ENCODE measurements at places on chromosomes 3 and 15.
A peak's percentile ranks its signal among the peaks of the same experiment; 100 is the strongest.

GRCh38 chr15:100663086-100663914 is 60.9 kb downstream of the ASB7 start:
- DNase-seq: no peak

- no peak for DNase-seq
These were observed 26.0 kb upstream of the THBS1 start for GRCh38 chr15:39554746-39555387.

DNA sequence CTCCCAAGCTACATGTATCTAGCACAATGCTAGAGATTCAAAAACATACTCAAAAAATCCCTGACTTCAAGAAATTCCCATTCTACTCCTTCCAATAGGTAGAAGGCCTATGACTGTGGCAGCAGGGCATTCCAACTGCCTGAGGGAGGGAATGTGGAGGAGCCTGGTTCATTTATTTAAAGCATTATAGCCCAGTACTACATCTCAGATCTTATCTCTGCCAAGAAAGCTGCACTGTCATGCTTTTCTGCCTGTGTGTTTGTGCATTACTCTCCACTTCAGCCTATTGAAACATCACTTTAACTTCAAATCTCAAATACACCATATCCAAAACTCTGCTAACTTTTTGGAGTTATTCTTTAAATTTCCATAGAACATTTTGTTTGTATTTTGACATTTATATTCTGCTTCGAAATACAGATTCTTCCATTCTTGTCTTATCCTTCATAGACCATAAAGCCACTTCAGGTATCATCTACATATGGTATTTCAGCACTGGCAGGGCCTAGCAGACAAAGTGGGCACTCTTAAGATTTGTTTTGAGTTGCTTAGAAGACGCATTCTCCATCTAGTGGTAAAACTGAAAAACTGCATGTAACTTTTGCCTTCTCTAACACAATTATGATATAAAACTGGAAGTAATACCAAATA is 59.1 kb upstream of the NEDD4 start:
- DNase-seq: peak; percentile 9

- DNase-seq: no peak
These were observed 89.7 kb upstream of the GBE1 start for GRCh38 chr3:81851176-81851575.

DNA sequence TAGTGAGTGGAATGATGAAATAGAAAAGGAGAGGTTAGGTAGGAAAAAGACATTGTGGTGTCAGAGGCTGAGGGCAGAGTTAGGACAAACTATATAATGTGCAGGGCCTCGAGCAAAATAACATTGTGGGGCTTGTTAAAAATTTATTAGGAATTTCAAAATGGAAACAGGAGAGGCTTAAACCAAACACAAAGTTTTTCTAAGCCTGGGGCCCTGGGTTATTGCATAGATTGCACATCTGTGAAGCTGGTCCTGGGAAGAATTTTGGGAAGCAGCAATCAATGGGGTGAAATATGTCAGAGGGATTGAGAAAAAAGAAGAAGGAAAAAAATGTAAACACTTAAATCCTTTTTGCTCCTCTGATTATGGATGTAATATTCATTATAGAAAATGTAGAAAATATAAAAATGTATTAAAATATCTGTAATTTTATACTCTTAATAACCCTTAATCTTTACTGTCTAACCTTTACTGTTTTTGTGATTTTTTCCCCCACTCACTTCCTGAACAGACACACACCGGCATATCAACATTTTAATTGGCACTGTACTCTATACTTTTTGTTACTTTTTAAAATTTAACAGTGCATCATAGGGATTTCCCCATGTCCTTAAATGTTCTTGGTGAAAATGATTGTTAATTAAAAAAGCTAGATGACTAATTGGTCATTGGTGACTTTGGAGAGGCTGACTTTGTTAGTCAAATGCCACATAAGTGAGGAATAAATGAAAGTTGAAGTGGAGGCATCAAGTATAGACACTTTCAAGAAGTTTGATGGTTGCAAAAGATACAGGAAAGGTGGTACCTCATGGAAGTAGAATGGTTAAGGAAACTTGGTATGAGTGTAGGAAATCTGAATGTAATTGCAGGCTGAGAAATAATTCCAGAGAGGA is 183.4 kb downstream of the NFKBIZ start:
- DNase-seq: no peak

- no peak for DNase-seq
These were observed 122.3 kb downstream of the CHRNA7 start for GRCh38 chr15:32152574-32152973.

GRCh38 chr3:15387735-15388134 is 39.6 kb downstream of the METTL6 start:
- no peak for DNase-seq

DNA sequence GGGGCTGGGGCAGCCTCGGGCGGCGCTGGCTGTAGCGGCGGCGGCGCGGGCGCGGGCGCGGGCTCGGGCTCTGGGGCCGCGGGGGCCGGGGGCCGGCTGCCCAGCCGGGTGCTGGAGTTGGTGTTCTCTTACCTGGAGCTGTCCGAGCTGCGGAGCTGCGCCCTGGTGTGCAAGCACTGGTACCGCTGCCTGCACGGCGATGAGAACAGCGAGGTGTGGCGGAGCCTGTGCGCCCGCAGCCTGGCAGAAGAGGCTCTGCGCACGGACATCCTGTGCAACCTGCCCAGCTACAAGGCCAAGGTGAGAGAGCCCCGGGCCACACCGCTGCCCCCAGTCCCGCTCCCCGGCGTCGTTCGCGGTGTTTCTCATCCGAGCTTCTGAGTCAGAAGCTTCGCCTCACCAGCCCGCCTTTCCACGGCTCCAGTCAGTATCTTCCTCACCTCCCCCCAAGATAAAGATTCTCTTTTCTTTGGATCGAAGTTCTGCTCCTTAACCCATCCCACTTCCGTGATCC is 600 bp downstream of the FBXO45 start:
- no peak for DNase-seq

- DNase-seq: no peak
These were observed 91.5 kb downstream of the DLG1 start for GRCh38 chr3:197206913-197207312.

DNA sequence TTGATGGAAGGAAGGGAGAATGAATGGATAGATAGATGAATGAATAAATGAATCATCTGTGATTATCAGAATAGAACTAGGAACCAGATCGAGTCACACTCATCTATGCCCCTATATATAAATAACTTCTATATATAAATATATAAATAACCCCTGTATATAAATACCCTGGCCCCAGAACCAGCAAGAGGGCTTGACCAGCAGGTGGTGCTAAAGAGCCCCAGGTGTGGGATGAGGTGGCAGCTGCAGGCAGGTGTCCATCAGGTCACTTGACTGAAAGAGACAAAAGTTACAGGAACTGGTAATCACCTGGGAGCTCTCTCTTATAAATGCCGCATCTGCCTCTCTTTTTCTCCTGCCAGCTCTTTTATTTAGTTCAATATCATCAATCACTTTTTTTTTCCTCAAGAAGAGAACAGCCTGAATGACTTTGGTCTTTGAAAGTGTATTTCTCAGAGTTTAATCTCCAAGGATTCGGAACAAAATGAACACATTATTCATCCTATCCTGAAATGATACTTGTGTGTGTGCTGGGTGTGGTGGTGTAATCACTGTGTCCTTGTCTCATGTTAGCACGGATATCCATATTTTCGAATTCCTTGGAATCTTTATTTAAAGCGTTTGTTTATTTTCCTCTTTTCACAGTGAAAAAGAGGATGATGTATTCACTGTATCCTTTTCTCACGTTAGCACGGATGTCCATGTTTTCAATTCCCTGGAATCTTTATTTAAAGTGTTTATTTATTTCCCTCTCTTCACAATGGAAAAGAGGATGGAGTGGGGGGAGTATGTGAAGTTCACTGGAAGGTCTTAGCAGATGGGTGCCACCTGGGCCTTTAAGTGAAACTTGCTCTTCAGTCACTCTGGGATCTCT is 35.4 kb upstream of the ATG7 start:
- no peak for DNase-seq

- DNase-seq: peak; percentile 44
These were observed 1.8 kb downstream of the HES1 start for GRCh38 chr3:194137506-194138474.

- no peak for DNase-seq
These were observed 160.7 kb downstream of the STAC start for GRCh38 chr3:36540888-36541518.

GRCh38 chr15:64029110-64029509 is 17.2 kb downstream of the DAPK2 start:
- no peak for DNase-seq

- no peak for DNase-seq
These were observed 143.4 kb upstream of the BCL6 start for GRCh38 chr3:187888701-187889100.

DNA sequence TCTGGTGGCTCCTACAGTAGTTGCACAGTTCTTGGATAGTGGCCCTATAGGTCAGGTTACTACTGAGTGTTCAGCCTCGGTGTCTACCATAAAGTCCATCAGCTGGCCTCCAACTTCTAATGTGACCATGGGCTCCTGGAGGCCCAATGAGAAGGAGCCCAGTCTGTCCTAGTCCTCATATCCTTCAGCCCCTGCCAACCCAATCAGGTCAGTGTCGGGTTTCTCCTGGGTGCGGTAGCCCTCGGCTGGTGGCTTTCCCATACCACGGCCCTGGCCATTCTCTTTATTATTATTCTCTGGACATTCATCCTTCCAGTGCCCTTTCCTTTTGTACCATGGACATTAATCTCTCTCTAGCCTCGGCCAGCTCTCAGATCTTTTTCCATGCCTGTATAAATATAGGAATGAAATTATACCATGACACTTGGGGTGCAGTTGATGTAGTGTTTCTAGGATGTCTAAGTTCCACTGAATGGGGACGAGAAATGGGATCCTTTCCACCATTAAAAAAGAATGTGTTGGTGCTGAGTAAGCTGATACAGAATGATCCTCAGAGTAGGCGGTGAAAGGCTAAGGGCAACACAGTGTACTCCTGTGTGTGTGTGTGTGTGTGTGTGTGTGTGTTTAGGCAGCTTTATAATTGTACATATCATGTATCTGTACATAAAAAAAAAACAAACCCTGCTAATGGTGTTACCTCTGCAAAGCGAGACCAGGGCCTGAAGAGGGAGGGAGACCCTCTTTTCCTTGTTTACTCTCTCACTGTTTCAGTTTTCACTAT is 19.3 kb upstream of the NOX5 start:
- DNase-seq: no peak

DNA sequence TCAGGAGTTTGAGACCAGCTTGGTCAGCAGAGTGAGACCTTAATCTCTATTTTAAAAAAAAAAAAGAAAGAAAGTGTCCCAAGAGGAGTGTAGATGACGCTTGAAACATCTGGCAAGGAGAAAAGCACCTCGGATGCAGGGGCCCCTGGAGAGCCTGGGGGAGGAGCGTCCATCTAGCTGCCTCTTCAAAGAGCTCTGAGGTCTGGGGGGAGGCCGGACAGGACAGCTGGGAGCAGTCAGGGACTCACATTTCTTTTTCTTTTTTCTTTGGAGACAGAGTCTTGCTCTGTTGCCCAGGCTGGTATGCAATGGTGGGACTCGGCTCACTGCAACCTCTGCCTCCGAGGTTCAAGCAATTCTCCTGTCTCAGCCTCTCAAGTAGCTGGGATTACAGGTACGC is 3.3 kb upstream of the IDH2 start:
- DNase-seq: no peak

- no peak for DNase-seq
These were observed 40.1 kb downstream of the LSAMP start for GRCh38 chr3:116405231-116405630.

GRCh38 chr15:68851971-68852370 is 31.3 kb upstream of the ANP32A start:
- DNase-seq: no peak

GRCh38 chr3:129994883-129995559 is 20.5 kb downstream of the TRH start:
- DNase-seq: no peak

DNA sequence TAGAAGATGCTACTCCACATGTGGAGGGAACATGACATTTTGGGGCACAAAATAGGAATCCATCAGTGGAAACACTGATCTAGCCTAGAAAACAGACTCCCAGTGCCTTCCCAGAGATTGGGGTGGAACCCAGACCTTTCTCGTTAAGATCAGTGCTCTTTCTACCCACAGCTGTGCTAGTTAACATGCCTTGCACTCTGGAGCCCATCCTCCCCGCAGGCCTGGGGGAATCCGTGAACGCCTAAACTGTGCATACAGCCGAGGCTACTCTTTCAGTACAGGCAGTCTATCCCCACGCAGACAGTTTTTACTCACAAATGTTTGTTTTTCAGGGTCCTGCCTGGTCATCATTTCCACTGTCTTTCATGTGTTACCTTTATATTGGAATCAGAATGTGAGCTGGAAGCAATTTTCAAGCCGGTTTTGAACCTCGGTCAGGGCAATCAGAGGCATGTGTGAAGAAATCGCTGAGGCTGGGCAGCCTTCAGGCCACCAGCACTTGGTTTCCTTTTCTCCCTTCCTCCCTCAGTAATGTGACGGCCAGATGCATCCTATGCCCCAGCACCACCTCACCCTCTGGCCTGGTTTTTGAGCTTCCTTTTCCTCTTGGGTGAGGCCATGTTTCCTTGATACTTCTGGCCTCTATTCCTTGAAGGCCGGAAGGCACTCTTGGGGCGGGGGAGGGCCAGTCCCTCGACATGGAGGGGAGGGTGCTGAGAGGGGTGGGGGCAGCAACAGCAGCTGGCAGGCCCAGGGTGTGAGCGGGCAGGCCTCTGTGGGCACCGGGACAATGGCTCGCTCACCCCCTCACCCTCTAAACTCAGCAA is 123.6 kb upstream of the GALNT15 start:
- peak; percentile 33 for DNase-seq

DNA sequence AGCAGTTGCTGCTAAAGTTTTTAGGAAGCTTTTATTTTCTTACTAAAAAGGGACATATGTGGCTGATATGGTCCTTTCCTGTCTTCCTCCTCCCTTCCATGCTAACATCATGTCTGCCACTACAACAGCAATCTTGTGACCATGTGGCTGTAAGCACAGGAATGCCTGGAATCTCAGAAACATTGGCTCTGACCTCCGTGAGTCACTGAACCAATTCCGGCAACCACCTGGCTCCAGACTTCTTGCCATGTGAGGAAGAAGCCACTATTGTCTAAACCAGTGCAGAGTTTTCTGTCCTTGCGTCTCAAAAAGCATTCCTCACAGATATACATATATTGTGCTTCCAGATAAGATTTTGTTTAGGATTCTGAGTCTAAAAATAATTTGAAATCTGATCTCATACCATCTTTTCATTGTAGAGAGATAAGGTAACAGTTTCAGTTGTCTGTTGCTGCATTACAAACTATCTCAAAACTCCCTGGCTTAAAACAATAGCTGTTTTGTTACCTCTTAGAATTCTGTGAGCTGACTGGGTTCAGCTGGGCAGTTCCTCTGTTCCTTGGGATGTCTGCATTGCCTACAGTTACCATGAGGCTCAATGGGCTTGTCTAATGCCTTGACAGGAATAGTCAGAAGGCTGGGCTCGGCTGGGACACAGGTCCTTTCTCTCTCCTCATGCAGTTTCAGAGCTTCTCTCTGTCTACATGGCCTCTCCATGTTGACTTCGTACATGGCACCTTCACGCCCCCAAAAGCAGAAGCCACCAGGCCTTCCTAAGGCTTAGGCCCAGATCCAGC is 77.3 kb upstream of the MAGI1 start:
- DNase-seq: no peak

DNA sequence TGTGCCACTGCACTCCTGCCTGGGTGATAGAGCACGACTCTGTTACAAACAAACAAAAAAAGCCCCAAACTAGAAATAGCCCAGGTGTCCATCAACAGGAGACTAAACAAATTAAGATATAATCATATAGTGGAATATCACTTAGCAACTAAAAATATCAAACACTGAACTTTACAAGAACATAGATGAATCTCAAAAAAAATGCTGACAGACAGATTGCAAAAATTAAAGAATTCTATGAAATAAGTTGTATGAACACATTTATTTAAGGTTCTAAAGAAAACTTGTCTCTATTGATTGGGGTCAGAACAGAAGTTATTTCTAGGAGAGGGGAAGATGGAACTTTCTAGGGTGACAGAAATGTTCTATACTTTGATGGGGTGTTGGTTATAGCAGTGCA is 268.2 kb downstream of the CTNNB1 start:
- no peak for DNase-seq
